MCF 10A (cell line): ENCODE measurements at places on chromosomes 4 and X.
A peak's percentile ranks its signal among the peaks of the same experiment; 100 is the strongest.

DNA sequence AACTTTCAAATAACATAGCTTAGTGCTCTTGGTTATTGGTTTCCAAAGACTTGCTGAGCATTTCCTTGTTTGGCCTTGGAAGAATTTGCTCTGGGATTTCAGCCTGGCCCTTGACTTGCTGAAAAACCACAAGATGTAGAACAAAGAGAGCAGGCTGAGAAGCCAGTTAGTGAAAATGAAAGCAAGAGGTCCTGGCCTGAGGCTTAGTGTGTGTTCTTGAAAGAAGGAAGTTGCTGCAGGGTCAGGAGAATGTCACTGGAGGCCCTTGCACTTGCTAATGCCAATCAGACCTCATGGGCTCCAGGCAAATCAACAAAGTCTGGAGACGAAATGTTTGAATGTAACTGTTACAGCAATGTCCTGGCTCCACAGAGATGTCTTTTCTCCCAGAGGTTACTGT, 79.4 kb downstream of the SYNPO2 start:
- DNase-seq, result peak; percentile 60

GRCh38 chrX:1451661-1452515, 821 bp downstream of the ASMTL start:
- DNase-seq, result no peak

DNA sequence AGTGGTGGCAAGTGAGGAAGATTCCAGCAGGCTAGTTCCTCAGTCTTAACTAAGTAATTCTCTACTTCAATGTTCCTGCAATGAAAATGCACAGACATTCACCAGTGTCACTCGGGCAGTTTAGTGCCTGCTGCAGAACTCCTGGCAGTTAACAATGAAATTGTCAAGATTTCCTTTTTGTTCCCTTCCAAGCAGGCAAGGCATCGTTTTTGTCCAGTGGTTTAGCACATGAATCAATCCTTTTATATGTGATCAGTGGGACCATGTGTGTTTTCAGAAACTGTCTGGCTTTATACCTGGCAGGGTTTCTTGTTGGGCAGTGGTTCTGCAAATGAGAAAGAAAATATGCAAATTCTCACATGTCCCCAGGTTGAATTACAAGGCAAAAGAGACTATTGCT, 122.2 kb downstream of the GBA3 start:
- DNase-seq, result no peak

GRCh38 chr4:122588453-122589238, 32.2 kb downstream of the IL21 start:
- peak; percentile 24 for DNase-seq

GRCh38 chr4:133638751-133639150, 489.7 kb downstream of the PCDH10 start:
- DNase-seq, result no peak
